ENCODE measurements at places on chromosomes 3 and 15.

- DNase-seq, result peak; percentile 82
Observed at GRCh38 chr15:31327669-31328427, 1.2 kb downstream of the KLF13 start.

GRCh38 chr3:183537295-183537730 lies 18.2 kb downstream of the KLHL6 start:
- DNase-seq, result no peak

GRCh38 chr15:37618353-37618752 lies 316.1 kb upstream of the TMCO5A start:
- DNase-seq, result no peak

DNA sequence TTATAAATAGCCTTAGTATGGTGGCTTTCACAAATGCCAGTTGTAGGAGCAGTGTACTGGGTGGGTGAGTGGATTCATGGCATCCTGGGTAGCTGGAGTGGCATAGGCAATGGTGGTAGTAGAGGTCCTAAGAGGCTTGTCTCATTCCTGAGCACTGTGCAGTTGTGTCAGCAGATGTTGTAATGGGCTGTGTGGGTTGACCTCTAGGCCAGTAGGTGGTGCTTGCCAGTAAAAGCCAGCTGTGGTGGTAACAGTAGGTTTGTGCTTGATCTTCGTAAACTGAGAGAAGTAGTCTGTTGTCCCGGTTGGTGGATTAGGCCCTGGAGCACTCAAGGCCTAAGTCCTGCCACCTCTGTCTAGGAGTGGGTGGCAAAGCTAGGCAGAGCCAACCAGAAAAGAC lies 149.7 kb upstream of the SUCLG2 start:
- no peak for DNase-seq

GRCh38 chr3:126309165-126309564 lies 48.0 kb downstream of the KLF15 start:
- no peak for DNase-seq

DNA sequence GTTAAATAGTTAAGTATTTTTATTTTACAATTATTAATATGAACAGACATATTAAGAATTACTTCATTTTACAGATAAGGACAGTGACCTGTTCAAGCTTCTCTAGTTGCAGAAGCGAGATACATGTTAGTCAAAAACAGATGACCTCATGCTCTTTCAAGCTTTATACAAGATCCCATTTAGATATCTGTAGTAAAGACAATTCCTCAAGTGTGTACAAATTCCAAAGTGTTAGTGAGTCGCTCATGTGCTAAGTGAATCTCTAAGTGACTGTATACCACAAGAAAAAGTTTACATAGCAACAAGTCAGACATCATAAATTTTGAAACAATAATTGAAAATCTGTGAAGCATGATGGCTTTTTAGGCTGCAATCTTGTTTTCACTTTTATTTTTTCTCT lies 293.8 kb downstream of the ROBO1 start:
- DNase-seq, result no peak

GRCh38 chr3:132509096-132509495 lies 88.0 kb upstream of the ACKR4 start:
- no peak for DNase-seq

- DNase-seq, result no peak
Observed at GRCh38 chr3:169827712-169828111, 15.0 kb upstream of the LRRC34 start.

DNA sequence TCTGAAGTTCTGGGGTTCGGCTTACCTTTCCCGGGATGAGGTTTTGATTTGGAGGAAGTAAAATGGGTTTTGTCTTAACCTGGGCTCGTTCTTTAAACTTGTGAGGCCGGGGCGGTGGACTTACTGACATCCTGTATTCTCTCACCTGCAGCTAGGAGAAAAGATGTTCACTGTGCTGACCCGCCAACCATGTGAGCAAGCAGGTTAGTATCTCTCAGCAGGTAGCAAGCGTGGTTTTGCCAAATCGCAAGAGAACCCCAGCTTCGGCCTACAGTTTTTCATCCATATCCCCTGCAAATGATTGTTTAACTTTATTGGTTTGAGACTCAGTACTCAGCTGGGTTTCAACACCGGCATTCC lies 891 bp downstream of the ENTPD3 start:
- no peak for DNase-seq

GRCh38 chr3:69200384-69201068 lies 78.1 kb upstream of the LMOD3 start:
- no peak for DNase-seq

- DNase-seq, result no peak
Observed at GRCh38 chr3:169739067-169739466, 25.8 kb downstream of the TERC start.

GRCh38 chr3:8730656-8731055 lies 2.9 kb upstream of the CAV3 start:
- DNase-seq, result no peak

GRCh38 chr3:141854599-141854998 lies 21.8 kb upstream of the ATP1B3 start:
- no peak for DNase-seq

- peak; percentile 58 for DNase-seq
Observed at GRCh38 chr15:75727851-75728715, 15.4 kb upstream of the CSPG4 start.

- DNase-seq, result peak; percentile 71
Observed at GRCh38 chr15:28096670-28097431, 2.3 kb downstream of the OCA2 start.
